ENCODE measurements at places on chromosomes 16 and 17. TPM values are rescaled to one million over a fixed set of nuclear protein-coding genes. Genes with fewer than 3 reads are reported as not detected.

Gene CTRL
- 0.71 TPM for total RNA-seq

Gene FAM20A
- total RNA-seq, result not detected

Gene SP2
- 1.7 TPM for total RNA-seq

DNA sequence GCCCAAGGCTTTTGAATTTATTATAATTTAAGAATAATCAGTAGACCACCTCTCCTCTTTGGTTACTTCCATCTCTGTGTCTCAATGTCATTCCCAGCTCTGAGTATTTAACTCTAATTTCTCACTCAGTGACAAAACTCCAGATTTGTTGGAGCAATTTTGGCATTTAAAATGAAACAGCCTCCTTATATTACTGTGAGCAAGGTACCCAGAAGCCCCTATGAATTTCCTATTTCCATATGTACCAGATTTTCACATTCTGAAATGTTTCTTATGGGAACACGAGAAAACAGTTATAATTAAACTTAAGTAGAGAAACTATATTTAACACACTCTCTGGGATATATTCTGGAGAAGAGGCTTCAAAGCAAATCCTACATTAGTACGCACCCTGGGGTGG, 285.4 kb upstream of the CDH8 start:
- no peak for DNase-seq

Gene MOSMO
- total RNA-seq, result 17.2 TPM

DNA sequence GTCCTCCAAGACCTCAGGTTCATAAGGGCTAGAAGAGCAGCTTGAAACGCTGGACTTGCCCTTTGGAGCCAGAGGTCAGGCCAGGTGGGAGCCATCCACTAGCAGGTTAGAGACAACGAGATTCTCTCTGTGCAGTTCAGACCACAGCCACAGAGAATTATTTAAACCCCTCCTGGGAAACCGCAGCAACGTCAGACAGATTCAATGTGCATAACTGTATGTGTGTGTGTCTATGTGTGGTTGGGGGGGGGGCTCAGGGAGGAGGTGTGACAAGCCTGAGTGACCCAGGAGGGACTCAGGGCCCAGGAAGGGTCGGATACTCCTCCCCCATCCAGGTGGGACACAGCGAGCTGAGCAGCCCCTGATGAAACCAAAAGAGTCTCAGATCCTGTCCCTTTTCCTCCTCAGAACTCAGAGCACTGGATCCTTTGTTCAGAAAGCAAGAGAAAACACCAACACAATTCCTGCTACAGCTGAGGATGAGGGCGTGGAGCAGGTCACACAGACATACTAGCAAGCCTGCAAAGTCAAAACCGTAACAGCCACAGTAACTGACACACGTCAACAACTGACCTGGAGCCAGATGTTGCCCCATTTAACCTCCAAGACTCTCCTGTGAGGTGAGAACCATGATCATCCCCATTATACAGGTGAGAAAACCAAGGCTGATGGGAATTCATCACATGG, 66.8 kb downstream of the XYLT1 start:
- DNase-seq, result no peak

Gene PIP4K2B
- 65.9 TPM for total RNA-seq

Gene ATP2C2
- not detected for total RNA-seq

- no peak for DNase-seq
Measured at GRCh38 chr17:37713028-37713431, 31.8 kb downstream of the HNF1B start.

GRCh38 chr17:81181811-81182185, 15.8 kb upstream of the AATK start:
- no peak for DNase-seq

Gene GP1BA
- not detected for total RNA-seq

Gene DNAH2
- not detected for total RNA-seq

DNA sequence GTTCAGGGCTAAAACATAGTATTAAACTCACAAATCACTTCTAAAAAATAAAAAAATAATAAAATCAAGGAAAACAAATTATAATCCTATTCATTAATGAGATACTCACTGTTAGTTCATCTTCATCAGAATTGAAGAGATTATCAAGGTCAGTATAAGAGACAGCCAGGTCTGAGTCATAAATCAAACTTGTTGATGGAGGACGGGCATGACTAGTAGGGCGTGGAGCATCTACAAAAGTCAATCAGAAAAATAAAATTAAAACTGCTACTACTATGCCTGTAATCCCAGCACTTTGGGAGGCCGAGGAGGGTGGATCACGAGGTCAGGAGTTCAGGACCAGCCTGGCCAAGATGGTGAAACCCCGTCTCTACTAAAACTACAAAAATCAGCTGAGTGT, 59.1 kb upstream of the INTS2 start:
- DNase-seq, result no peak

GRCh38 chr17:75338335-75338734, 49.1 kb upstream of the SLC25A19 start:
- DNase-seq, result peak; percentile 62

Gene CLEC18B
- total RNA-seq, result 0.38 TPM

DNA sequence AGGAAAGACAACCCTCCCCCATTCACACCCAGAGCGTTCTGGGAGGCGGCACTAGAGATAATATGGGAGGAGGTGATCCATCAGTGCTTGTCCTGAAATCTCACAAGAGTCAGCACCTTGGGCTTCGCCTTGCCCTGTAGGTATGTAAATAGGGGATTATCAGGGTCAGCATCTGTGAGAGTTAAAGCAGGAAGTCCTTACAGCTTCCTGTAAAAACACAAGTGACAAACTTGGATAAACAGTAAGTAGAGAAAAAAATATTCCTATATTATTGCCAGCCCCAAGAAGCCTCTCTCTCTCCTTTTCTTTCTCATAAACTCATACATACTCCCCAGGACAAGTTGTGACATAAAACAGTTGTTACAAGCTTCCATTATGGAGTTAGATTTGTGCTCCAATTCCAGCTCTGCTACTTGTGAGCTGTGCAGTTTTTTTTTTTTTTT, 187.7 kb downstream of the MAF start:
- DNase-seq, result no peak

DNA sequence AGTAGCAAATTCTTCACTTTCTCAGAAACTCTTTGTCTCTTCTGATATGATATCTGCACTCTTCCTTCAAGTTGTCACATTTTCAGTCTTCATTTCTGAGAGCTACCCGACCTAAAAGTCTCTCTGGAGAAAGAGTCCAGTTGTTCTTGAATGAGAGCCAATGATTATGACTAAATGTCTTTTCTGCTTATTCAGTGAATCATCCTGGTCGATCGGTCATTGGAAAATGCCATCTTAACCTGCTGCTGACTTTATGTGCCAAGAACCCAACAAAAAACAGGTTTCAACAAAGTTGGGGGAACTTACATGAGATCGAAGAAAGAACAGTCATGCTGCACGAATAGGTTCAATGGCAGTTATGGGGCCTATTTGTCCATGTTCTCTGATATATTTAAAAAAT, 15.9 kb downstream of the SOX9 start:
- peak; percentile 86 for DNase-seq

Data from LHCN-M2 (cell line).